Foreskin keratinocyte (primary cell): ENCODE measurements at places on chromosomes 7 and 10. TPM values are rescaled to one million over a fixed set of nuclear protein-coding genes. Genes with fewer than 3 reads are reported as not detected.

ATOH7 gene
- 0.07 TPM in 1 of 2 replicates, not detected in the other for total RNA-seq

FAM237B gene
- total RNA-seq, result not detected in 2 replicates

SPDYE8 gene
- not detected in 2 replicates for total RNA-seq

NPC1L1 gene
- not detected in 2 replicates for total RNA-seq

CABCOCO1 gene
- not detected in 2 replicates for total RNA-seq

NUTM2B gene
- 0.68 and 0.81 TPM in 2 replicates for total RNA-seq

DOCK4 gene
- 37.2 and 43.1 TPM in 2 replicates for total RNA-seq

DMBT1 gene
- total RNA-seq, result 0.04 and 0.07 TPM in 2 replicates

ALOX5 gene
- total RNA-seq, result not detected in 2 replicates

OR6V1 gene
- total RNA-seq, result not detected in 2 replicates

TEX47 gene
- not detected in 2 replicates for total RNA-seq

KCNMA1 gene
- 2.8 and 3.9 TPM in 2 replicates for total RNA-seq

DEPP1 gene
- 0.60 and 0.75 TPM in 2 replicates for total RNA-seq

DNA sequence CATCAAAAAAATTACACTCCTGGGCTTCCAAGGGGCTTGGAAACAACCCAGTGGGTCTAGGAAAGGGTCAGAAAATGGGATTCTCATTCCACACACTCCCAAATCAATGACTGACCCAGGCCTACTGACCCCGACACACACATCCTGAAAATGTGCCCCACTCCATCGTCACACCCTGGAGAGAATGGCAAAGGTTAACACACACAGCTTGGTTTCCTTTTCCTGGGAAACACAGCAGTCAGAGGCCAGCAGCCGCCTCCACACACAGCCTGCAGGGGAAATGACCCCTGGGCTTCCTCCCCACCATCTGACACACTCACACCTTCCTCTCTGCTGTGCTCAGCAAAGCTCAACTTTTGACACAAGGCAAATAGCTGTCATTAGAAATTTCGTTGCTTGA, 42.9 kb downstream of the SH3PXD2A start:
- DNase-seq, result no peak

- peak; percentile 99 for DNase-seq
These were observed 156.3 kb upstream of the SEMA3C start for GRCh38 chr7:81075150-81075549.

DNA sequence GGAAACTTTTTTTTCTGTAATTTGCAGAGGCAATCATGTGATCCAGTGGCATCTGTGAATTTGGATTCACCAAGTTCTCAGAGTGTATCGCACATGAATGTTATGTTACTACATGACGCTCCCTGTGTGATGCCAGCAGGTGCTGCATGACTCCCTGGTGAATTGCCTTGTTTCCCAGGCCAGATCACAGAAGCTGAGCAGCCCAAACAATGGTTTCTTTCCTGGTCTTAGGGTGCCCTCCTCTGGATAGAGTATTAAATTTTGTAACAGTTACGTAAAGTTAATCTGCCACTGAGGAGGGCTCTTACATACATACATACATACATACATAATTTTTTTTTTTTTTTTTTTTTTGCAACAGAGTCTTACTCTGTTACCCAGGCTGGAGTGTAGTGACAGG, 3.6 kb downstream of the ZSCAN21 start:
- peak; percentile 71 for DNase-seq

GRCh38 chr10:24952143-24952706, at the start of gene PRTFDC1:
PRTFDC1 (minus strand) TSS chr10:24952606; CDS start chr10:24952575, 31 bp downstream.
- no peak for DNase-seq

GRCh38 chr7:110386913-110387312, 704.0 kb upstream of the LRRN3 start:
- DNase-seq, result peak; percentile 97

DNA sequence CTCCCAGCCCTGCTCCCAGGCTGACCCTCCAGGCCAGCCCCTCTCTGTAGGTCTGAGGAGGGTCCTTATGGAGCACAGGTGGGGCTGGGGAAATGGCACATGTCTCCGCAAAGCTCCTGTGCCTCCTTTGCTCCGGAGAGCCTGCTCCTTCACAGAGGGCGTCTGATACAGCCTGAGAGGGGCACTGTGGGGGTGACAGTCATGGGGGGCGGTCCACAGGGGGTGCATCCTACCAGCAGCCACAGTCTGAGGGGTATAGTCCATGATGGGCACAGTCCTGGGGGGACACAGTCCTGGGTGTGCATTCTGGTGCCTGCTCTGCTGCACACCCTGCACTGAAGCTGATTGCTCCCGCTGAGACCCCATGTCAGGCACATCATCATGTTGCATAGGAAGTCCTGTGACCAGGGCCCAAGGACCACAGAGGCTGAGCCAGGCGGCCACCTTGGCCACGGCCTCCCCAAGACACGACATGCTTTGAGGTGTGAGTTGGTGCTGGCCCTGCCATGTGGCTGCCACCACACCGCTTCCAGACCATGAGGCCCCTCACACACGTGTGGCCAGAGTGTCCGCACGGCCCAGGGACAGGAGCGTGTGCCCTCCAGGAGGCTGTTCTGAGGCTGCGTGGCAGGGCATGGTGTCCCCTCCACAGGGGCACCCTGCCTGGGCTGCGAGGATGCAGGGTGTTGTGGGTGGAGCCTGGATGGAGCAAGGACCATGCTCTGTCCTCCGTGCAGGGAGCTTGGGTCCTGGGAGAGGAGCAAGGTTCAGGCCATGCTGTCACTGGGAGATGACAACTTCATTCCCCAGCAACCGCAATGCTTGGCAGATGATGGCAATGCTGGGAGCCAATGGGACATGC, 59.2 kb downstream of the PWWP2B start:
- no peak for DNase-seq

GRCh38 chr7:11005202-11005601, 31.5 kb downstream of the PHF14 start:
- no peak for DNase-seq

- no peak for DNase-seq
These were observed 25.6 kb upstream of the ZC3HAV1L start for GRCh38 chr7:139061416-139061815.

DNA sequence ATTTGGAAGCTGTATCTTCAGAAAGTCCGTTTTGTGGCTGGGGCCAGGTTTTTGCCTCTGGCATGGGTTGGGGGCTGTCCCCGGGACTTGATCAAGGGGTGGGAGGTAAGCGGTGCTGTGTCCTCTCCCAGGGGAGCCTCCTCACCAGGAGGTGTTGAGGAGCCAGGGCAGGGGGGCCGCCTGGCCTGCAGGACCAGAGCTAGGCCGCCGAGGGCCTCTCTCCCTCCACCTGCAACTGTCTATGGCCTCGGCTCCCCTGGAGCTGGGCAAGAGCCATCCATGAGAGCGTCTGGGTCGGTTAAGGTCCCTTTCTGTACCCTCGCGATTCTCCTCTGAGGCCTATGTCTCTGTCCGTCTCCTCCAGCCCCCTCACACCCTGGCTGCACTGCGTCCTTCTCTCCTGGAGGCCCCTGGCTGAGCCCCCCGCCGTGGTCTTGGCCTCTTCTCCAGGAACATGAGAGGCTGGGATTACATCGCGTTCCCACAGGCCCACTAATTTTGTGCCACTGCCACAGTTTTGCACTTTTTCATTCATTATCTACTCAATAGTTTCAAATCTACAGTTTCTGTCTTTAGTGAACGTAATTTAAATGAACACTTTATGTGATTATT, 20.6 kb downstream of the CALML5 start:
- no peak for DNase-seq

DNA sequence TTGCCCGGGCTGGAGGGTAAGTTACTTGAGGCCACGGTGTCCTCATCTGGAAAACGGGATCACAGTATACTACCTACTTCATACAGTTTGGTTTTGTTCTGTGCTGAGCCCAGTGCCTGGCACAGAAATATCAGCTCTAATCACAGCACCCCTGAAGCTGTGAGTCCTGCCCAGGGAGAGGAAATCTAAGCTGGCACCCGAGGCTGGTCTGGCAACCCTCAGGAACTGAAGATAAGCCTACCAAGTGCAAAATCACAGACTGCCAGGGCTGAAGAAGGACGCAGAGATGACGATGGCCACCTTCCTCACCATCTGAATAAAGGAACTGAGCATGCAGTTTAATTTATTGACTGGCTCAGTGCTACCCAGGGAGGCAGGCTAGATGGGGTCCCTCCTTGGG, 7.7 kb upstream of the TMEM120A start:
- DNase-seq, result no peak

GRCh38 chr7:5452470-5452899, 28.9 kb upstream of the TNRC18 start:
- DNase-seq, result no peak

DNA sequence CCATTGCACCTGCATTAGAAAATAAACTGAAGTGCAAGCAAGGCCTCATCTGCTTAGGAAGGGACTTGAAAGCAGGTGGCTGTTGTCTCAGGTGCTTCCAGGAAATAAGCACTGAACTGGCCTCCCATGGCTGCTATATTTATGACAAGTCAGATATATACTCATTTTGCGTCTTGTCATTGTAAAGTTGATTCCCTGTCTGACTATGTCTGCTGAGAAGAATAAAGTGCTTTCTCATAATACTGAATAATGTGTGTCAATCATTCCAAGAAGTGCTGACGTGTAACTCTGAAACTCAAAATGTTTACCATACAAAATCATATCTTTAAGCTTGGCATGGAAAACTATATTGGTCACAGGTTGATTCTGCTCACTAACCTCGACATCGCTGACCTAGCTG, 44.9 kb upstream of the SVOPL start:
- DNase-seq, result no peak

- no peak for DNase-seq
These were observed 110.2 kb downstream of the ELAPOR2 start for GRCh38 chr7:86949052-86949778.

GRCh38 chr10:100790761-100791208, 45.4 kb downstream of the PAX2 start:
- DNase-seq, result no peak

GRCh38 chr10:11832042-11832441, 8.9 kb downstream of the PROSER2 start:
- DNase-seq, result no peak

GRCh38 chr7:3028071-3028757, 15.5 kb downstream of the CARD11 start:
- DNase-seq, result peak; percentile 70

GRCh38 chr7:41886901-41887311, 184.0 kb upstream of the INHBA start:
- no peak for DNase-seq

- no peak for DNase-seq
These were observed 149.1 kb downstream of the GRID1 start for GRCh38 chr10:86217371-86218080.

DNA sequence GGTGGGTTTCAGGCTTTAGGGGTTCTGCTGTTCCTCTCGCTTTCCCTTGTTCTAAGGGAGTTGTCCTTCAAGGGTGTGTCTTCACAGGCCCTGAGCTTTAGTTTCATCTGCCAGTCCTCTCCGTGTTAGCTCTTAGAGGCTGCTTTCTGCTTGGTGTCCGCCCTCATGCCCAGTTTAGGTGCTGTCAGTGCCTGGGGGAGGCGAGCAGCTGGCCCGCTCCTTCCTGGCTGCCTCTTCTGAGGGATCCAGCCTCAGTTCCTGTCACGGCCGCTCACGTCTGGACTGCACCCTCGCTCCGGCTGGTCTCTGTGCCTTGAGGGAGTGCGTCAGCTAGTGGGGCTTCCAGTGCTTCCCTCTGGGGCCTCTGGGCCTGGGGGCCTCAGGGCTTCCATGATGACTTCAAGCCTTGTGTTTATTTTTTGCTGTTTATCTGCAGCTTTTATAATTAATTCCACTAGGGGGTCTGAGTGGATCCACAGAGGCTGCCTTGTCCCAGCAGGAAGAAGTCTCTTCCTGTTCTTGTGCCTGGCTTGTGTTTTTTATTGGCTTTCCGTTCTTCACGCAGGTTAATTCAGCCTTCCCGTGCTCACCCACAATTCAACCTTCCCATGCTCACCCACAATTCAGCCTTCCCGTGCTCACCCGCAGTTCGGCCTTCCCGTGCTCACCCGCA, 33.0 kb downstream of the WDR37 start:
- DNase-seq, result no peak

DNA sequence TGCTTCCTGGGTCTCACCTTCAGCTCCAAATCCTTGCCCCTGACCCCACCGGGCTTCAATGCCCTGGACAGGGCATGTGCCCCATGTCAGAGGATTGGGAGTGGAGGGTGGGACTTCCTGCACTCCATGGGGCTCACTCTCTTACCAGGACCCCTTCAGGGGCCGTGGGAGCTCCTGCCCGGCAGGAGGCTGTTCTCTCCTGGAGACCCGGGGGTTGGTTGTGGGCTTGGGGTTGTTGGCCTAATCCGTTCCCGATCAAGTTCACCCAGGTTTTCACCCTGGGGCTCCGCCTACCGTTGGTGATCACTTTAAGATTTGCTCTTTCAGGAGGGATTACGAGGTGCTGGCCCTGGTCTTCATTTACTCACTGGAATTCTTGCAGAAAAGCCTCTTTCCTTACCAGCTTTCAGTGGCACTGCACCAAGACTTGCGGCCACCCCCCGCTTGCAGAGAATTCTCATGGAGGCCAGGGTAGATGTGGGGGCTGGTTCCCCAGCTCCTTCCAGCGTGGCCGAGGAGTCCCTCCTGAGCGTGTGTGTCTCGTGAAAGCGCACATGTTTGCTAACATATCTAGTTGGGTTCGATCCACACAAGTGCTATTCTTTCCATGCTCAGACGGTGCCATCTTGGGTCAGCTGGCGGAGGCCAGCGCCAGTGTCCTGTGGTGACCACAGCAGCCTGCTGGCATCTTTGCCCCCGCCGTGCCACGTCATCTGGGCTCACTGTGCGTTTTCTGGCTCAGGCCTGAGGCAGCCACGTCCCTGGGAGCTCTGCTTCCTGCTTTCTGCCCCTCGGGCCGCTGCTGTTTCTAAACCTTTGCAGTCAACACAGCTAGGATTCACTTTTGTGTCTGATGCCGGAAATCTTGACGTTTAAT, 15.6 kb downstream of the PWWP2B start:
- no peak for DNase-seq

- no peak for DNase-seq
These were observed 1277.1 kb upstream of the AUTS2 start for GRCh38 chr7:68321076-68321639.

- no peak for DNase-seq
These were observed 83.1 kb downstream of the CHN2 start for GRCh38 chr7:29277436-29278215.

DNA sequence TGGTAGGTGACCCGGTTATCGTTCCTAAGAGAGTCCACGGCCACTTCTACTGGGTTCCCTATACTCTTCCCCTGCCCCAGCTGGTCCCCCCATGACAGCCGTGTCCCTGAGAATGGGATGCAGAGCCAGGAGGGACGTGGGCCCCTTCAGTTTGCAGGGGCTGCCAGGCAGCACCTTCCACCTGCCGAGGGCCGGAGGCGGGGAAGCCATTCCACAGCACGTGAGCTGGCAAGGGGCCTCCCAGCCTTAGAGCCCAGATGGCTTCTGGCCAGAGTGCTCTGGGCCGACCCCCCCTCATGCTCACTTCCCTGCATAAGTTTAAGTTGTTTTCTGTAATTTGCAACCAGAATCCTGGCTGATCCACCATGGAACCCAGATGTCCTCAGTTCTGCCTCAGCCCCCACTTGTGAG, 39.0 kb downstream of the DIP2C start:
- no peak for DNase-seq

DNA sequence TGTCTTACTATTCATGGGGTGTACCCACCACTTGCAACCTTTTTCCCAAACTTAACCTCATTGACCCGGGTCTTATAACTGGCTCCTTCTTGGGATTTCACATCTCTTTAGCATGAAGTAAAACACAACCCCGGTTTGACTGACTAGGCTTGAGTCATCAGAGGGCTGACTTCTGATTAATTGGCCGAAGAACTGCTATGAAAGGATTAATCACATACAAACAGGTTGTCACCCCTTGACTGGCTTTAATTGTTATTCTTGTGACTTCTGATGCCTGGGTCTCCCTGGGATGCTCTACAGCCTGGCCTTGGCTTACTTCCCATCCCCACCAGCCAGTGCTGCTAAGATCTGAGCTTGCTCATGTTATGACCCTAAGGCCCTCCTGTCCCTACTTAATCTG, 8.8 kb upstream of the CRPPA start:
- peak; percentile 26 for DNase-seq
